GOT3 (cell line): ENCODE measurements at places on chromosomes 3 and 15.

GRCh38 chr15:62605282-62605681 lies 437.3 kb upstream of the TPM1 start:
- DNase-seq: no peak

DNA sequence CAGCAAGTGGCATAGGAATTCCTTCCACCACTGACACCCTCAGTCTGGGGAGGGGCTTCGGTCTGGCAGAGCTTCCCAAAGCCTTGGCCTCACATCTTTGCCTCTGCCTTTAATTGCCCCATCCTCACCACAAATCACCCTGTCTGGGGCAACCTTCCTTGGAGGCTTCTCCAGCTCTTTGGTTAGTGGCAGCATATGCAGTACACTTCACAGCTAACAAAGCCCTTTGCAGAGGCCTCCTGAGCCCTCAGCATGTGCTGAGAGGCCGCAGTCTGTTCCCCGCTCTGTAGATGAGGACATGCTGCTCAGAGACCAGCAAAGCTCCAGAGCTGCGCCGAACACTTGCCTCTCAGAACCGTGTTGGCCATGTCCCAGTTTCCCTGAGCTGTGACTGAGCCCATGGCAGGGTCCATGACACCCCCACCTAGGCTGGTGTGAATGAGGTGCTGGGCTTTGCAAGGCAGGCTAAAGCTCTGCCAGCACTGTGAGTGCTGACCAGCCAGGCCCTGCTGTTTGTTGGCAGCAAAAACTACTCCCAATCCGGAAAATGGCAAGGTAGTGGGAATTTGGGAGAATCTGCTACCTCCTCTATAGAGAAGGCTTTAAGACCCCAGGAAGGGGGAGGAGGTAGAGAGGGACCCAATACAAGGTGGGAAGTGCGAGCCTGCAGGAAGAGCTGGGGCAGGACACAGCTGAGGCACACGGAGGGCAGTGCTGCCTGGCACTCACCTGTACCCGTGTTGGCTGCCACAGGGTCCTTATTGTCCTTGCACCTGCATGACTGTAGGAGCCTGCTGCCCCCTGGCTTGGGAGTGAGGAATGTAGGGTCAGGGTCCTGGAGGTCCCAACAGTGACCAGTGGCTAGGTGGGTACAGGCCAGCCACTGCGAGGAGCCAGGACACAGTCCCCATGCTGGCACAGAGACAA lies 8.4 kb upstream of the KLF15 start:
- DNase-seq: no peak

DNA sequence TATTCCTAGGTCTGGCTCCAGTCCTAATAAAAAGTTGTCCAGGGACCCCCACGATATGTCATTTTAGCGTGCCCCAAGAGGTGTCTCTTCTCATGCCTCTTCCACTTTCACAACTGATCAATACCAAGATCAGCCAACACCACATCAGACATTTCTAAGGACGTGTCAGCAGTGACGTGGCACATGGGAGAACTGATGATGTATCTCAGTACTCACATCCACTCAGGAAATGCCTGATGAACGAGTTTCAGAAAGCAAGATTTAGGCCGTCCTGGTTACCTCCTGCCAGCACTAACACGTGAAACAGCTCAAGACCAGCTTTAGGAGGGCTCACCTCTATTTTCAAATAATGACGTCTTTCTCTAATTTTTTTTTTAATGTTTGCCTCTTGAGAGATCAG lies 19.6 kb downstream of the VGLL4 start:
- no peak for DNase-seq

- no peak for DNase-seq
Measured at GRCh38 chr3:177039490-177040274, 157.6 kb downstream of the TBL1XR1 start.

GRCh38 chr15:93553167-93553935 lies 464.3 kb upstream of the RGMA start:
- DNase-seq: no peak

- no peak for DNase-seq
Measured at GRCh38 chr15:57387564-57388076, 11.3 kb downstream of the CGNL1 start.
